ENCODE measurements at places on chromosomes 12 and 14.

DNA sequence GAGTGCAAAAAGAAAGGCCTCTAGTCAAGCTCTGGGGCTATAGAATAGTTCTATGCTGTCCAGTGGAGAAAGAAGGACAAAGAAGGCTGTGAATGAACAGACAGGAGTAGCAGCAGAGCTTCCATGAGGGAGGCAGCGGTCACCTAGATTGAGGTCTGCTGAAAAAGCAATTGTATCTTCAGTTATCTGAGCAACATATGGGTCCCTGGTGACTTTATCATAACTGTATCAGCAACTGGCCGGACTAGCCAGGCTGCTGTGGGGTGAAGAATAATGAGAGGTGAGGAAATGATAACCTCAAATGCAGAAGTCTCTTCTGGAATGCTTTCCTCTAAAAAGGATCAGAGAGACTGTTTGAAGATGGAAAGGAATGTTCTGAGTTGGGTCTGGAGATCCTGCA, 971.3 kb upstream of the TMEM132C start:
- no peak for DNase-seq

DNA sequence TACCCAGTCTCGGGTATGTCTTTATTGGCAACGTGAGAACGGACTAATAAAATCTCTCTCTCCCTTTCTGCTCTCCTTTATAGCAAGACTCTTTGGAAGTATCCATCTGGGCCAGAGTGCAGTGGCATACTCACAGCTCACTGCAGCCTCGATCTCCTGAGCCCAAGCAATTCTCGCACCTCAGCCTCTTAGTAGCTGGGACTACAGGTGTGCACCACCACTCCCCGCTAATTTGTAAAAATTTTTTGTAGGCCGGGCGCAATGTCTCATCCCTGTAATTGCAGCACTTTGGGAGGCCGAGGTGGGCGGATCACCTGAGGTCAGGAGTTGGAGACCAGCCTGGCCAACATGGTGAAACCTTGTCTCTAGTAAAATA, 33.2 kb upstream of the PPP2R5C start:
- no peak for DNase-seq

- no peak for DNase-seq
Observed at GRCh38 chr12:19885093-19885812, 446.0 kb downstream of the AEBP2 start.

DNA sequence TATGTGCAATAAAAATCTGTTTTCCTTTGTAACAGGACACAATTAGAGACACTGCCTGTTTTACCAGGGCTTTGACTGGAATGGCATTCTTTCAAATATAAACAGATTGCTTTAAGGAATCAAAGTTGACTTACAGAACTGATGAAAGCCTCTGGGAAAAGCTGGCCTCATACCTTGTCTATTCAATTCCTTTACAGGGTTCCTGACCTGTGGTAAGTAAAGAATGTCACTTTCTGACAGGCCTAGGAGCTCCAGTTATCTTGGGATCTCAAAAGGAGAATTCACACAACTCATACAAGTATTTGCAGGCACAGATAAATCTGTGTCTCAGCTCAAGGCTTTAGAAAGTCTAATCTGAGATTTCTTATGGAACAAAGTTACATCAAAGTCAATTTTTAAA, 88.4 kb downstream of the BCAT1 start:
- no peak for DNase-seq

DNA sequence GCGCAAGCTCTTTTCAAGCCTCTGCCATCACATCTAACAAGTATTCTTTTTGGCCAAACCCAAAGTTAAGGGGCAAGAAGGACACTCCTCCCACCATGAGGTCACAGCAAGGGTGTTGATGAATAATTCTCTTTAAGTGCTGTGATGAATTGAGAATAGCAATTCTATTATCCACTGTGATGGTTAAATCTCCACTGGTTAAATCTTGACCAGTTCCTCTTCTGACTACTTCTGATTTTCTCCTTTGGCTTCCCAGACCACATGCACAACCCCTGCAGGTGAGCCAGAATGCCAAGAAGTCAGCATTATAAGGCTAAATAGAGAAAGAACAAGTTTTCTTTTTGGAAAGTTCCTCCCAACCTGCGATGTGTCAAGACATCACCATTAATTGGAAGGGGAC, 90.6 kb upstream of the BCL2L14 start:
- no peak for DNase-seq

- no peak for DNase-seq
Observed at GRCh38 chr12:91113621-91114020, 2.3 kb upstream of the LUM start.

GRCh38 chr14:67317822-67318221, 41.8 kb downstream of the ATP6V1D start:
- no peak for DNase-seq

DNA sequence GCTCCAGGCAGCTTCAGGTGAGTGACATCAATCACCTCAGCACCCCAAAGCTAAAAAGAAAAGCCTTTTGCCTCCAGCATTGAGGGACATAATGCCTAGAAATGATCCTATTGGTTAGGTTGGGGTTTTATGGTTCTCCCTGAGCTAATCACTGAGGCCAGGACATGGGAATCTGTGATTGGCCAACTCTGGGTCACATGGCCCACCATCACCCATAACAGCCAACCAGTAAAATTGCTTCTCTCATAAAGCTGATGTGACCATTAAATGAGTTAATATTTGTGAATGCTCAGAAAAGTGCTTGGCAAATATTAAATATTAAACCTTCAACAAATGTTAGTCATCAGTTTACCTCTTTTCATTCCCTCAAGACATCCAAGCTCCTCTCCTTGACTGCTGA, 60.2 kb downstream of the TBX3 start:
- no peak for DNase-seq

- DNase-seq = peak; percentile 46
Observed at GRCh38 chr14:100305324-100306100, 732 bp downstream of the SLC25A29 start.

DNA sequence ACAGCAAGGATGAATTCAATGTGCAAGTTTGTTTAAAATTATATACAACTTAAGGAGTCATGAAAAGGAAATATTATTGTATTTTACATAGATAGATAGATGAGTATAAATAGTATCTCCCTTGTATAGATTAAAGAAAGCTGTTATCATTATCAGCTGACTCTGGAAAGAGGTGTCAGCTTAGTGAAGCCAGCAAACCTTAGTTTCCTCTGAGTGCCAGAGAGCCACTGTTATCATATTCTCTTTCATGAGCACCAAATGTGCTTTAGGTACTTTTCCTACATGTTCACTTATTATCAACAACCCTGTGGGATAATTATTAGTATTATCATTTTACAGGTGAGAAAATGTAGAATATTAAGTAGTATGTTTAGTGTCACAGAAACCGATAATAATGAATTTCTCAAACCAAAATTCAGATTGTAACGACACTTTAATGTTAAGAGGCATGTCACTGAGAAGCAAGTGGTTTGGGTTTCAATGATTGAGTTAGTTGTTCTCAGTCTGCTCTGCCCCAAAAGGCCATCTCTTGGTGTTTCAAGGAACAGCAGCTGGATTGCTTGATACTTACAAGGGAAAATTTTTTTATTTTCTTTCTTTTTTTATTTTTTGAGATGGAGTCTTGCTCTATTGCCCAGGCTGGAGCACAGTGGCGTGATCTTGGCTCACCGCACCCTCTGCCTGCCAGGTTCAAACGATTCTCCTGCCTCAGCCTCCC, 53.7 kb downstream of the PLEKHA5 start:
- DNase-seq = no peak

DNA sequence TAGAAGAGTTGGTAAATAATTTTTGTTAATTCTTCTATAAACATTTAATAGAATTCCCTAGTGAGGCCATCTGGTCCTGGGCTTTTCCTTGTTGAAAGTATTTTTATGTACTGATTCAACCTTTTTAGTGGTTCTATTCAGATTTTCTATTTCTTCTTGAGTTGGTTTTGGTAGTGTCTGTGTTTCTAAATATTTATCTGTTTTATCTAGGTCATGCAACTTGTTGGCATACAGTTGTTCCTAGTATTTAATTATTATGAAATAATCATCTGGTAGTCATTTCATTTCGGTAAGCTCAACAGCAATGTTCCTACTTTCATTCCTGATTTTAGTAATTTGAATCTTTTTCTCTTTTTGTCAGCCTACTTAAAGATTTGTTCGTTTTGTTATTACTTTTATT, 234.1 kb upstream of the GARIN2 start:
- DNase-seq = no peak

All from CD4-positive, alpha-beta T cell treated with Interleukin-4 for 4 hours (primary cell).